Jurkat, Clone E6-1 (cell line): ENCODE measurements at places on chromosomes 13 and 19.

DNA sequence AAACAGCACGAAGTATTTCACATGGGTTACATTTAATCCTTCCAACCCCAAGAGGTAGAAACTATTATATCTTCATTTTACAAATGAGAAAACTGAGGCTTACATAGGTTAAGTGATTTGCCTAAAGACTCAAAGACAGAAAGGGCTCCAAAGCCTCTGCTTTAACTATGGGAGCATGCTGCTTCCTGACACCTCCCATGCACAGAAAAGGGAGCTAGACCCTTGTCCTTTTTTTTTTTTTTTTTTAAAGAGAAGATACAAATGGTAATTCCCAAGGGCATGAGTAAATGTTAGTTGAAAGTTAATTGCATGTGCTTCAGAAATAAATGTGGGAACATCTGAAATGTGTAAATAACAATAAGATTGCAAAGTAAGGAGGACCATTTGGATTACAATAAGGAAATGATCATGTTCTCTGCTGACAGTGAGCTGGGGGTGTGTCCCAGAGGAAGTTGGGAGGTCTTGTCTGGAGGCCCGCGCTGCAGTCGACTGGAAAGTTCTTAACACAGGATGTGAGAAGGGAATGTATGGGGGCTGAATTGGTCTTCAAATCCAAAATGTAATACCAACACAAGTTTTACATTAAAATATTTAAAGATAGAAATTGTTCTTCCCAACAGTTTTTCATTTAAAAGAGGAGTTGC is 500.3 kb downstream of the KLF12 start:
- DNase-seq = no peak

DNA sequence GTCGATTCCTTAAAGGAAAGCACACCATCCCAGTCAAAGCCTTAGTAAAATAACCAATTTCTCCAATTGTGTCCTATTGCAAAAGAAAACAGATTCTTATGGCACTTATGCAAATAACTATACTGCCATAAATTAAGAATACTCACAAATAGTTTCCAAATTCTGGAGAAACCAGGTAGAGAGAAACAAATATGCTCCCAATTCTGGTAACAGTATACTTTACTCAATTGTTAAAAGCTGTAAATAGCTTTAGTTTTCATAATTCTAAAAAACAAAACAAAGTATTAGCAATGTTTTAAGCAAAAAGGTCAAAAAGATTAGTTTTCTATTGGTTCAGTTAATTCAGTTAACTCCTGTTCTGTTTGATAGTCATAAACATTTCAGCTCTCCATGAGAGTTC is 18.2 kb upstream of the UBAC2 start:
- DNase-seq = no peak

DNA sequence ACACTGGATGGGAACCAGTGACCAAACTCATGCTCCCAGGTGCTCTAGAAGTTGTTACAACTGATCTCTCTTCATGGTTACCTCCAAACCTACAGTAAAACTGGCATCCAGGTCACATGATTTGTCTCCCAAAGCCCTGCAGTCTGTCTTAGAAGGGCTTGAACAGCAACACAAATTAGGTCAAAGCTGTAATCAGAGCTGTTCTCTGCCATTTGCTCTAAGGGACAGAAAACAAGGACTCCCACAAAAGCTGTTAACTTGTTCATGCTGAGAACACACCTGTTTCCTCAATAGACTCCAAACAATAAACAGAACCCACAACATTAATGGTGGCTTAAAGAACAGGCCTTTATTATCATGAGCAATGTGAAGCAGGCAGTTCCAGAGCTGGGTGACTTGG is 8.0 kb downstream of the ZNF671 start:
- no peak for DNase-seq

DNA sequence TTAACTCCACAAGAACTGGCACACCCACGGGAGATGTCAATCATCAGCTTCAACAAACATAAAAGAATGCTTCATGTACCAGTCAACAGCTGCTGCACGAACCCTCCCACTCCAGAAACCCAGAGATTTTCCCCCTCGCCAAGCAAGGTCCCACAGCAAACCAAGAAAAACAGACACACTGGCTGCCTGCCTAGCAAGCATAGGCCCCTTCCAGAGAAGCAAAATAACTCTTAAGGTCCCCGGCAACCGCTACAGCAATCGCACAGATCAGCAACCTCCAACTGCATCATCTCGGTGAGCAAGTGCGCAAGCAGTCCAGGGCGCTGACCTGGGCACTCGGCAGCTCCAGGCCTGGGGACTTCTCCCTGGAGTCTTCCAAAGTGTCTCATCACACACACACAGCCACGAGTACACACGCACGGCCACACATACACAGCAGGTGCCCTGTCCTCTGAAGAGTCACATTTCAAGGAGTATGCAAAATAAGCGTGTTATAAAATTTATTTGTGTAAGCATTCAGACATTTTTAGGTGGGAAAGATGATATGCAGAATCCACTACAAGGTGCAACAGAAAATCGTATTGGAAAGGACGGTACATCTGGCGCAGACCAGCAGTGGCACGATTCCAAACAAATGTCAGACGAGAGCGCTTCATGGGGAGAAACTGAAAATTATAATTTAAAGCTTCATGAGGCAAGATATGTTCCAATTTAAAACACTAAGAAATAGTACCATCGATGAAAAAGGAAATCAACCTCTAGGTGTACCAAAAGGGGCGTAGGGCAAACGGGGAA is 125.0 kb downstream of the STK24 start:
- DNase-seq = no peak

DNA sequence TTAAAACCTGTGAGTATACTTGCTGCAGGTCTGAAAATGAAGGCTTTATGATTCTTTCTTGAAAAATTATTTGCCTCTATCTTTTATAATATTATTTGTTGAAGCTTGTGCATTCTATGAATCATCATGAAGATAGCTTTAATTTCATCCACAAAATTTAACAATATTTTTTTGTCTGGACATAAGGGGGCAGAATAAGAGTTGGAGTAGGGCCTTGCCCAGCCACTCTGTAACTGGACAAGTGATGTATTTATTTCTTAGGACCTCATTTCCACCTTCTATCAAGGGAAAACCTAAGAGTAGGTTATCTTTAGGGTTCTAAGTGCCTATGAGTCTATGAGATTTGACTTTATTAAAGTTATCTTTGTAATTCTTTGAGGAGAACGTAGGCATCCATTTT is 49.9 kb downstream of the N4BP2L1 start:
- DNase-seq = no peak

DNA sequence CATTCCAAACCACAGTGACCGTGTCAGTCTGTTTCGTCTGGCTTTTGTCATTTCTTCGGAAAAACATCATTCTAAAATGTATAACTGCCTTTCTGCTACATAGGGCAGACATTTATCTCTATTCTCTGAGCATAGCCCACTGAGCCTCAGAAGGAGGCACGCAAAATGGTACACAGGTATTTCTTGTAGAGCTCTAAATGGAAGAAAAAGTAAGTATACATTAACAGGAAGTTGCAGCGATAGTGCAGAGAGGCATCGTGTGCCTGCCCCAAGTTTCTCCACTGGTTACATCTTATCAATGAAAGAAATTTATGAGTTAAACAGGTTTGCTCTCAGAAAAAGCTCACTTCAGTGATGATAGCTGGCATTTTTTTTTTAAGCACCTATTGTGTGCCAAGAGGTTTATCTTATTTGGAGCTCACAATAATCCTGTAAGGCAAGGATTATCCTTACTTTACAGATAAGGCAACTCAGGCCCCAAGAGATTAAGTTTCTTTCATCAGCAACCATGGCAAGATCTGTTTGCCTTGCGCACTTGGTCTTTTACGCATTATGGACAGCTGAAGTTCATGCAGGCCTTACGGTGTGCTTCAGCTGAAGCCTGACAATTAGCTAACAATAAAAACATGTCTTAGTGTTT is 1.2 kb upstream of the RCBTB2 start:
- DNase-seq = no peak

DNA sequence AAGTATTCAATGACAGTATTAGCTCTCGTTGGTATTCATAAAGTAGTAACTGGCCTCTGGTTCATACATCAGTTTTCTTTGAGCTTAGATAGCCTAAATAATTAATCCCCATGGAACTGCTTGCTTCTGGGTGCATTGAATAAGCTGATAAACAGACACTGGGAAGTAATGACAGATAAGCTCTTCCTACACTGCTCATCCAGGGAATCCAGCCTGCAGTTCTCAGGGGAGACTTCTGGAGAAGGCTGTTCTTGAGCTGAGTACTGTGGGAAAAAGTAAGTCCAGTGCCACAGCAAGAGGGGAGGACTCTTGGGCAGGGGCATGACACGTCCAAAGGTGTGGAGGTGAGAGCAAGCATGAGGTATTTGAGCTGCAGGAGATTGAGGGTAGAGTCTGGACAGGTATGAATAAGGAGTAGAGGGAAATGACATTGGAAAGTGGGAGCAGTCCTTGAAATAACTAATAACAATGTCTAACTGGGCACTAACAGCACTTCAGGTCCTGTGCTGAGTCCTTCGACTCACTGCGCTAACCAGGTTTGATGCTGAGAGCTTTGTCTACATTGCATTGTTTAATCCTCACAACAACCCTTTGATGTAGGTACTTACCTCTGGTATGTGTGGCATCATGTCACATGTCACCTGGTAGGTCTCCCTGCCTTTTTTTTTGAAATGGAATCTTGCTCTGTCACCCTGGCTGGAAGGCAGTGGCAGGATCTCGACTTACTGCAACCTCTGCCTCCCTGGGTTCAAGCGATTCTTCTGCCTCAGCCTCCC is 7.2 kb downstream of the GARRE1 start:
- DNase-seq = no peak

GRCh38 chr19:21587117-21587461 is 81.7 kb downstream of the ZNF429 start:
- DNase-seq = no peak

DNA sequence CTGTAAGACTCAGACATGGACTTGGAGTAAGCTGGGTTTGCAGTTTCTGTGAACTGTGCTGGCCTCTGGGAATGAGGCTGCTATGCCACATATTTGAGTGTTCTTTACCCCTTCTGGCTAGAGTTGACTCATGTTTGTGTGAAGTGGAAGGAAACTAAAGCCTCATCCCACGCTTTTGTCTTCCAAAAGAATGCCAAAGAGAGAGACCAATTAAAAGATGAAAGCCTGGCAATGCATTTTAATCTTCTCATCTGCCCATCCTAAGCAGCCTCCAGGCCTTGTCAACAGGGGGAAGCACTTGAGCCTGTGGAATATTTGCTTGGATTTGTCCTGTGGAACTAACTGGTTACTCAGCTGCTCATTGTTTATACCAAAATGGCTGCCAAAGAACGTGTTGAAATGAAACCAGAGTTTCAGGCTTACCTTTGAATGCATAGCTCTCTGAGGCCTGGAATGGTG is 49.1 kb downstream of the LMO7 start:
- DNase-seq = no peak

DNA sequence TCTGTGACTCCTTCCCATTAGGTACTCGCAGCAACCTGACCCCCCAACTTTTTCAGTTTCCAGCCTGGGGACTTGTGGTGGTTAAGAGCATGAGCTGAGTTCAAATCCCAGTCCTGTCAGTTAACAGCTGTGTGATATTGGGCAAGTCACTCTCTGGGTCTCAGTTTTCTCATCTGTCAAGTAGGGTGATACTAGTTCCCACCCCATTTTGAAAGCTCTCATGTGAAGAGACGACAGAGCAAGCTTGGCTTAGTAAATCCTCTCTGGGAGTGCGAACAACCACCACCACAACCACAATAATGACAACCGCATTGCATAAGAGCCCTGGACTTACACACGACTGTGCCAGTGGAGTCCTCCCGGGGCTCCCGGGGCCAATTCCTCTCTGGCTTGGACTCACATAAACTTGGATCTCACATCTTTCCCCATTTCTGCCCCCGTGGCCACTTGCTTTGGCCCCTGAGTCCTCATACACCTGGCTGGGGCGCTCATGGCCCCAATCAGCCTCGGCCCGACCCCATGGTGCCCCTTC is 454 bp downstream of the BLVRB start:
- DNase-seq = no peak

- DNase-seq = peak; percentile 5
These were observed 29.6 kb downstream of the ACSBG2 start for GRCh38 chr19:6164906-6165531.

DNA sequence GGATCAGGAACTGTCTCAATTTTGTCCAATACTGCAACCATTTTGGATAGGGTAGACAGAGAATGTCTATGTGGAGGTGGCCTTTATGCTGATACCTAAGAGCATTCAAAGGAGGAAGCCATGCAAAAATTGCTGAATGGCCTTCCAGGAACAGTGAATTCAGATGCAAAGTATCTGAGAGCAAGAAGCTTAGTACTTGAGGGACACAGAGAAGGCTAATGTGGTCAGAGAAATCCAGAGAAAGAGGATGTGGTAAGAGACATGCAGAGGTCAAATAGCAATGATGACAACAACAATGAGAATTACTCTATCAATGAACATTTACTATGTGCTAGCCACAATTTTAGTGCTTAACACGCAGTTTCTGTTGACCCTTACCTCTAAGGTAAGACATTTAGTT is 785.6 kb upstream of the KLHL1 start:
- no peak for DNase-seq

DNA sequence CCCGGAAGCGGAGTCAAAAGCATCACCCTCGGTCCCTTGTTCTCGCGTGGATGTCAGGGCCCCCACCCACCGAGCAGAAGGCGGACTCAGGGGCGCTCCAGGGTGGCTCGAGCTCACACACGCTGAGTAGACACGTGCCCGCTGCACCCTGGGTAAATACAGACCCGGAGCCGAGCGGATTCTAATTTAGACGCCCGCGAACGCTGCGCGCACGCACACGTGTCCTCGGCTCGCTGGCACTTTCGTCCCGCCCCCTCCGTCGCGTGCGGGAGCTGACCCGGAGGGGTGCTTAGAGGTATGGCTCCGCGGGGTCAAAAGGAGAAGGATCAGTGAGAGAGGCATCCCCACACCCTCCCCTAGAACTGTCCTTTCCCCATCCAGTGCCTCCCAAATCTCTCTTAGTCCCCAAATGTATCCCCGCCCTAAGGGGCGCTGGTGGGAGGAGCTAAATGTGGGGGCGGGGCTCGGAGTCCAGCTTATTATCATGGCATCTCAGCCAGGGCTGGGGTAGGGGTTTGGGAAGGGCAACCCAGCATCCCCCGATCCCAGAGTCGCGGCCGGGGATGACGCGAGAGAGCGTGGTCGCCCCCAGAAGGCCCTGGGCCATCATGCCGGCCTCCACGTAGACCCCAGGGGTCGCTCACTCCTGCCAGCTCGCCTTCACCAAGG is 451 bp upstream of the ICAM5 start:
- DNase-seq = peak; percentile 64
